ENCODE measurements at places on chromosomes 16 and 17.

GRCh38 chr16:74034862-74035261 is 261.8 kb upstream of the PSMD7 start:
- DNase-seq, result no peak

DNA sequence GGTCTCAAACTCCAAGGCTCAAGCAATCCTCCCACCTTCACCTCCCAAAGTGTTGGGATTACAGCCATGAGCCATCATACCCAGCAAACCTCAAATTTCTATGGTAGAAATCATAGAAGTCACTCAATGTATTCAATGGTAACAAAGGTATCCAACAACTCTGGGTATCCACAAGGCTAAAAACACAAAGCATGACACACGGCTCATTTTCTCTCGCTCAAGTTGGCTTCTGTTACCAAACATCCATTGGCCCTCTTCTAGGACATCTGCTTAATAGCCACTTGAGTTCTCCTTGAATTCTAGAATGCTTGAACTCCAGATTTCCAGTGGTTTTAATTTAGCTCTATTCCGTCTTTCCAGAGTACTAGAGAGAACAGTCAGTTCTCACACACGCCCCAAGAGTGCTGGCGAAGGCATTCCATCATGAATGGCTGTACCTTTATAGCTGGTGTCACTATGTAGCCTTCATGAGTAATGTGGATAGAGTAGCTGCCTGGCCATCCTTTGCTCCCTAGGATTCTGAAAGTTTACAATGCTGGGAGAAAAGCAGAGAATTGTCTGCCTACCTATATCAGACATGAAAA is 42.6 kb downstream of the SPAG9 start:
- DNase-seq, result no peak

DNA sequence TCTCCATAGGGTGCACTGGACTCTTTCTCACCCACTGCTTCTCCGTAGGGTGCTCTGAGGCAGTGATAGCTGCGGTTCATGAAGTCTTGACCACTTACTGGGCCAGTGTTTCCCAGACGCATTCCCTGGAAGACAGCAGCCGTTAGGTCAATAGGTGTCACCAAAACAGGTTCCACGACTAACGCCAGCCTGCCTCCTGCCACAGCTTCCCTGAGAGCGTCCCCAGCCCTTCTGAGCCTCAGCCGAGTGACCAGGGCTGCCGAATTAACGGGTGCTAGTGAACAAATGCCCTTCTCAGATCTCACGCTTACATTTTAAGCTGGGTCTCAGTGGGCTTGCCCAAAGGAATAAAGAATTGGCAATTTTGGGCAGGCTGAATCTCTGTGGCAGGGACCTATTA is 188.7 kb upstream of the TNRC6C start:
- DNase-seq, result no peak

DNA sequence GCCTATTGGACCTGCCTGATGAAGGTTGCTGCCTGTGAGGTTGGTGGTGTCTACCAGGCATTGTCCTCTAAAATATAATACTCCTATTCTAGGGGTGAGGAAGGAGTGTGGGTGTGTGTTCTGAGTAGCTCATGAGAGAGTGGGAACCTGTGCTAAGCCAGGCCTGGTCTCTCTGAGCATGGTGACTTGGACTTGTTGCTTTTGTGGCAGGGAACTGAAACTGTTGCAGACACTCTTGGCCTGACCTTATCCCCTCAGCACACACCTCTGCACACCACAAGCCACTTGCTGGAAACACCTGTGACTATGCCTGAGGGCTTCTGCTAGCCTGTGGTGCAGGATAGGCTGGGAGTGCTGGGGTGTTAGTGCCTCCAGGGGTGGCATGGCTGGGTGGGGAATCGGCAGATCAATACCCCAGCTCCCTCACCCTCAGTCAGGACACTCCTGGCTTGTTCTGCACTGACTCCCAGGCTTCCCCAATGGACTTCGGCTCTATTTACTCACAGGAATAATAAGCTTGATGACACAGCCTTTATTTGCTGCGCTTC is 29.9 kb downstream of the PLCG2 start:
- DNase-seq, result no peak

- no peak for DNase-seq
These were observed 4.9 kb downstream of the SDK2 start for GRCh38 chr17:73639322-73639721.

- DNase-seq, result no peak
These were observed 302.8 kb downstream of the SLC39A11 start for GRCh38 chr17:72789711-72790110.

DNA sequence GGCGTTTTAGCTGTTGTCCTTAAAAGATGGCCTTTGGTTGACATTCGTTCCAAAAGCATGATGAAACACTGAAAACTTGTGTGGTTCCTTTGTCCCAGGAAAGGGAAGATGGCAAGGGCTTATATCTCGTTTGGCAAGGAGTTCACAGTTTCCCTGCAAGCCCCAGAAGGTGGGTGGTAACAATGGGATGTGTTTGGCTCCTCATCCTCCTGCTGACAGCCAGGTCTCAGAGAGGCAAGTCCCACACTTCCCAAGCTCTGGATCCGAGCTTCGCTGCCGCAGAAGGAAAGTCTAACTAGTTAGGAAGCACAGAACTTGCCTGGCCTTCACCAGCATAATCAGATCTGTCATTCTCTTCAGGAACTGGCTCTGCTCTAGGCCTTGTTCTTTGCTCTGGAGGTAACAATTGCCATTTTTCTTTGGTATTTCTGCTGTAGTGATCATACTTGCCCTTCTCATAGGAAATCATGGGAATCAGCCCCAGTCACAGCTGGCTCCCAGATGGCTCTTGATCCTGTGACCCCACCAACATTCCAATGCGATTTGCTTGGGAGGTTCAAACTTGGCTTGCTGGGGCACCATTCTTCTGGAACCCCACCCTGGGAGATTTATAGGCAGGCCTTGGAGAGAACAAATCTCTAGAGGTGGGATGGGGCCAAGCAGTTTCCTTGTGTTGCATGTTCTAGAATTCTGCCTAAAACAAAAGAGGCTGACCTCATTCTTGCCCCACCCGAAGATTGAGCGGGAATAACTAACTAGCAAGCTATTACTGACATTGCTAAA is 17.9 kb downstream of the KPNA2 start:
- no peak for DNase-seq

DNA sequence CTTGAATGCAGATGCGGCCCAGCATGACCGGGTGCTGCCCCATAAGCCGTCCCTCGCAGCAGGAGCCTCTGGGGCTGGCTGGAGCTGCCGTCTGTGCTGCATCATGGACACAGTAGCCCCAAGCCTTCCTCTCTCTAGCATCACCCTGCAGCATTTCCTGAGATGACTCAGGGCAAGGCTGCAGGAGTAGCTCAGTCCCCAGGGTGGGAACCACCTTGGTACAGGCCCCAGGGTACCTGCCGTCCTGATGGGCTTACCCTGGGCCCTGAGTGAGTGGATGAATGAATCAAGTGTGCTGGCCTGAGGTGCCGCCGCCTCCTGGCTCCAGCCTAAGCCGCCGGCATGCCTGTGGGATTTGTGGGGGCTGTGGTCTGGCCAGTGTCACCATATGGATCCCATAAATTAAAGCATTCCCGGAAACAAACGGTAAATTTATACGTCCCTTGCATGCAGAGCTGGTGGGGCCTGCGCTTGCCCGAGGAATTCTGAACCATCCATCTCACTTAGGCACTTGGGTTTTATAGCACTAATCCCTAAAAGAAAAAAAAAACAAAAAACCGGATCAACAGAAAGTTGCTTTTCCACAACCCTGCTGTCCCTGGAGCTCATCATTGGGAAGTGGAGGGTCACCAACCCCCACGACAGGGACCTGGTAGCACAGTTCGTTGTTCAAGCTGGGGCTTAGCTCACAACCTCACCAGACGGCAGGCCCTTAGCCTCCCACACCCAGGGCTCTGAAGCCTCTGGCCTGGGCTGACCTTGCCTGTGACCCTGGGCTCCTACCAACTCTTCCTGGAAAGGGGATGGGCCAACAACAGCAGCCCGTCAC is 242.6 kb upstream of the CIBAR2 start:
- no peak for DNase-seq

DNA sequence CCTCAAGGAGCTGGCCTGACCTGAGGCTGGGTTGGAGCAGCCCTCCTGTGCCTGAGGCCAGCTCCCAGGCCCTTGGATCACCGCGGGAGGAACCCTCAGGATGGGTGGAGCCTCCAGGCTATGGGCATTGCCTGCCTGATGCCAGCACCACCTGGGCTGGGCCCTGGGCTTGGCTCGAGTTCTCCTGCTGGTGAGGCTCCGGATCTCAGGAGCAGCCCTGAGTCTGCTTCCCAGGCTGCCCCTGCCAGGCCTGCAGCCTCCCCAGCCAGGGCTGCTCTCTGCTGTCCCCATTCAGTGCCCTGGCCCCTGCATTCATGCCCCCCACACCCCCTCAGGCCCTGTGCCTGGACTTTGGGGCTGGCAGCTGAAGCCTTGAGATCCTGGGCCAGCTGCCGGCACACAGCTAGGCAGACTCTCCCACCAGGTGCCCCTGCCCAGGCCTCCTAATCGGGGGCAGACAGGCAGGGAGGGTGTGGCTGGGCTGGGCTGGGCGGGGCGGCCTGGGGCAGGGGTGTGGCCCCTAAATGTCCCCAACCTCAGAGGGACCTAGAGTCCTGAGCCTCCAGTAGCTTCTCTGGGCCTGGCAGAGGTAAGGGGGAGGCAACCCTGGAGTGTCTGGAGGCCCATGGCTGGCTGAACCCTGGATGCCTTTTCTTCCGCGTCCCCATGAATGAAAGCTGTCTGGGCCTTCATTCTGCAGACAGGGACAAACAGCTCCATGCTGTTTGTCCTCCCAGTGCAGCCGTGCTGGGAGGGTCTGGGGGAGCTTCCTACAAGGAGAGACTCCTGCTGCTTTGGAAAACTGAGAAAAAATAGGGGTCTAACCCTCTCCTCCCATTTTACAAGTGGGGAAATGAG is 1.1 kb upstream of the PIGQ start:
- DNase-seq, result no peak

GRCh38 chr17:3965118-3965800 is 1.0 kb upstream of the ATP2A3 start:
- no peak for DNase-seq

DNA sequence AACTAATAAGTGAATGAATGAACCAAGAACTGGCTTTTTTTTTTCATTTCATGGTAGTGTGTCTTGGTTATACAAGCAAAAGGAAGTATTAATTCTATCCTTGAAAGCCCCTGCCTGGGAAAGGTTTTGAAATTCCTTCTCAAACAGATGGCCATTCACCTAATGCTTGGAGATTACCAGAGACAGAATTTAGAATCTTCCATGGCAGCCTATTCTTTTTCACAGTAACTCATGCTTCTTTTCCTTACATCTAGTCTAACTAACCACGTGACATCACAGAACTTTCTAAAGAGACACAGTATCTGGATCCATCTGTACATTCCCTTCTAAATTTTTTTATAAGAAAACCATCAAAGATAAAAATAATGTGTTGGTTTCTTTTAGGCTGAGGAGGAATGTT is 151.6 kb downstream of the FTO start:
- DNase-seq, result no peak

DNA sequence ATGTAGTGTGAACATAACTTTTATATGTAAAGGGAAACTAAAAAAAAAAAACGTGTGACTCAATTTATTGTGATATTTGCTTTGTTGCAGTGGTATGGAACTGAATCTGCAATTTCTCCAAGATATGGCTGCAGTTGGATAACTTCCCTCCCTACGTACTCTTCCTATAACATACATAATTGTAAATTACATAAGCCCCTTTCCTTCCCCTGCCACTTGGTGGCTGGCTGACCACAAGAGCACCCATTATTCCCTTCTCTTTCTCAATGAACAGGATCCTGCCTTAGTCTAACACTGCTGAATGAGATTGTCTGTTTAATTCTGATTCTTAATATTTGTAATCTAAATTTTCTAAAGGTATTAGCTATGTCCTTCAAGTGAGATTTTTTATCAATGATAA is 27.8 kb downstream of the CCL4 start:
- DNase-seq, result no peak

DNA sequence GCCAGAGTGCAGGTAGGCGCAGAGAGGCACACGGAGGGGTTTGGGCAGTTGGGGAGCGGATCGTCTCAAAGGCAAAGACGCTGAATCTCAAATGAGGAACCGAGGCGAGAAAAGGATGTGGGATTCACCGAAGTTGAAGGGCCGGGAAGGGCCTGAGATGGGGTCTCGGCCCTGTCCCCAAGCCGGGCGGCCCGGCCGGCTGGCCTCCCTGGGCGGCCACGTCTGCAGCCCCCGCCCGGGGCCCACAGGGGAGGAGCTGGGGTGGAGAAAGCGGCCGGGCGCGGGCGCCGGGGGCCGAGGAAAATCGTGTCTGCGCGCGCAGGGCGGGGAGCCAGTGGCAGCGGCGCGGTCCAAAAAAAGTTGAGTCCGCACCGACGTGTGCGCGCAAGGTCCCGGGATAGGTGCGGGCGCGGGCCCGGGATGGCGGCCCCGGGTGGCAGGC is 458 bp downstream of the SLC12A4 start:
- DNase-seq, result no peak

GRCh38 chr16:55941552-55941951 is 66.4 kb upstream of the CES5A start:
- no peak for DNase-seq

DNA sequence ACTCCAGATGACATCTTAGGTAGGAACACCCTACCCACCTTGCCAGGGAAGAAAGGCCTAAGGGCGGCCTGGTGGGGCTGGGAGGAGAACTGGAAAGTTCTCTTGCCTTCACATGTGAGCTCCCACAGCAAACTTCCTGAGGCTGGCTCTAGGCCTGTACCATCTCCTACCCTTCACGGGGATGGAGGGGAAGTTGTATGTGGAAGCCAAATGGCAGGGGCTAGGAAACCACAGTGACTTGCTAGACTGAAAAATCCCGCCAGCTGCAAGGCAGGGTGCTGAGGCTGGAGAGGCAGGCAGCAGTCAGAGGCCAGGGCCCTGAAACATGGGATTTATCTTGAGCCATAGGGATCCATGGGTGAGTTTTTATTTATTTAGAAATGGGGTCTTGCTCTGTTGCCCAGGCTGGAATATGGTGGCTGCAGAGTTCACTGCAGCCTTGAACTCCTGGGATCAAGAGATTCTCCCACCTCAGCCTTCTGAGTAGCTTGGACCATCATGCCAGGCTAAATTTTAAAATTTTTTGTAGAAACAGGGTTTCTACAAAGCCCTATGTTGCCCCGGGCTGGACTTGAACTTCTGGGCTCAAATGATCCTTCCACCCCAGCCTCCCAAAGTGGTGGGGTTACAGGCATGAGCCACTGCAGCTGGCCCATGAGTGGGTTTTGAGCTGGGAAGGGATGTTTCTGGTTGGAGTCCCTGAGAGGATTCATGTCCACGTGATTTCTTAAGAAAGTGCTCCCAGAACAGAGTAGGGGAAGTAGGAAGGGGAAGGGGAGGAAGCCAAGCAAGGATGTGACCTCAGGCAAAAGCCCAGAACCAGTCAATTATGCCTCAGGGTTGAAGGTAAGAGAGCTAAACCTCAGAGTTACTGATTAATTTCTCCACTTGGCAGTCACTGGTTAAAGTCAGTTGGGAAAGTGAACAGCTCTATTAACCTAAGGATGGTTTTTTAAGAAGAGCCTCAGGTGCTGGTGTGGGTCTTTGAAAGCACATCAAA is 4.0 kb upstream of the KAT8 start:
- DNase-seq, result no peak
